Thyroid gland (tissue), 4 donors: ENCODE measurements at places on chromosomes 6 and 20. TPM values are rescaled to one million over a fixed set of nuclear protein-coding genes. Genes with fewer than 3 reads are reported as not detected.
A peak's percentile ranks its signal among the peaks of the same experiment; 100 is the strongest.

- peaks cover 6% of the 10 kb centered on the region for H3K4me1 ChIP-seq
- DNase-seq = no peak
- H3K27ac ChIP-seq = peak overlapping the region; percentile 63
- no peak overlapping the region for H3K4me3 ChIP-seq
- no peaks in the 10 kb centered on the region for H3K36me3 ChIP-seq
These were observed 81.6 kb downstream of the PSMG4 start for GRCh38 chr6:3340358-3340802.

GRCh38 chr6:84774157-84774984 lies 10.0 kb upstream of the TBX18 start:
- peaks cover 20% of the 10 kb centered on the region for H3K27me3 ChIP-seq
- no peak for DNase-seq
- H3K27ac ChIP-seq = no peak overlapping the region
- H3K4me1 ChIP-seq = peaks cover 4% of the 10 kb centered on the region

DNA sequence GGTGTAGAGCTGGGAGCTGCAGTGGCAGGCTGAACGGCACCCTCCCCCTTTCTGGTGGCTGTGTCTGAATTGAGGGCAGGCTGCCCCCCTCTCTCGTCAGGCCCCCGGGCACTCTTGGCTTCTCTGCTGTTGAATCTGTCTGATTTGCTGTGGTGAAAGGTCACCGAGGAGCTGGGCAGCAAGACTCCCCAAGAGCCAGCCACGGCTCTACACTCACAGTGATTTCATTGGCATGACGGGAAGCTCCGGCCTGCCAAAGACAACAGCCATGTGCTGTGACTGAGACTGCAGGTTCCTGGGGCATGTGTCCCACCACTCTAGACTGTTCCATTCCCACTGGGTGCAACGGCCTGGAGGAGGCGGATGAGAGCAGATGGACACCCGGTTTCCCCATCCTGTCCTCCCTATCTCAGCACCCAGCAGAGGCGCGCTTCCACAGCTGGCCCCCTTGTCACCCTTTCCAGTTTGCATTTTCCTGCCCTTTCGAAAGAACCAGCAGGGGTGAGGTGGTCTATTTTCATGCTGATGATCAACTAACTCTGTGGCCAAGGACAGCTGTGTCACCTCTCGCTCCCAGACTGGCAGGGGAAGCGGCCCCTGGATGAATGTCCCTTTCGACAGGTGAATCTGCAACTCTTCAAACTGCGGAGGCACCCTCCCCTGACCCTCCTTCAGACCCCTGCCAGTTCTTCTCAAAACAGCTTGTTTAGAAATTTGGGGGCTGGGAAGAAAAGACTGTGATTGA lies 2.2 kb downstream of the APCDD1L start:
- no peaks in the 10 kb centered on the region for H3K4me1 ChIP-seq
- no peak overlapping the region for H3K4me3 ChIP-seq
- H3K36me3 ChIP-seq = no peaks in the 10 kb centered on the region
- no peak overlapping the region for H3K27ac ChIP-seq
- DNase-seq = peak; percentile 14
- H3K27me3 ChIP-seq = peaks cover 3% of the 10 kb centered on the region

DNA sequence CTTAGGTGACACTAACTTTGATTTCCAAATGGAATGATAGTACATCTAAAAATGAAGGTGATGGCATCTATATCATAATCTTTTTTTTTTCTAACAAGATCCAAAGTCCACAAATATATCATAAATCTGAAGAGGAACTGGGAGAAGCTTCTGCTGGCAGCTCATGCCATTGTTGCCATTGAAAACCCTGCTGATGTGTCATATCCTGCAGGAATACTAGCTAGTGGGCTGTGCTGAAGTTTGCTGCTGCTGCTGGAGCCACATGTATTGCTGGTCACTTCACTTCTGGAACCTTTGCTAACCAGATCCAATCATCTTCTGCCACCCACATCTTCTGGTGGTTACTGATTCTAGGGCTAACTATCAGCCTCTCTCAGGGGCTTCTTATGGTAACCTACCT lies 27.4 kb upstream of the KHDC1 start:
- no peak overlapping the region for H3K4me3 ChIP-seq
- DNase-seq = no peak

GRCh38 chr6:72703093-72703492 lies 81.2 kb downstream of the KCNQ5 start:
- H3K27ac ChIP-seq = no peak overlapping the region
- no peak for DNase-seq
- no peaks in the 10 kb centered on the region for H3K36me3 ChIP-seq
- no peaks in the 10 kb centered on the region for H3K27me3 ChIP-seq

- no peak for DNase-seq
- H3K27ac ChIP-seq = no peak overlapping the region
- H3K4me3 ChIP-seq = no peak overlapping the region
- no peaks in the 10 kb centered on the region for H3K36me3 ChIP-seq
- H3K4me1 ChIP-seq = peaks cover 3% of the 10 kb centered on the region
These were observed 59.5 kb upstream of the AGPAT4 start for GRCh38 chr6:161333410-161333809.

- H3K4me3 ChIP-seq = no peak overlapping the region
- H3K4me1 ChIP-seq = no peaks in the 10 kb centered on the region
- no peaks in the 10 kb centered on the region for H3K27me3 ChIP-seq
- no peak for DNase-seq
- H3K36me3 ChIP-seq = no peaks in the 10 kb centered on the region
- H3K27ac ChIP-seq = no peak overlapping the region
These were observed 280.2 kb downstream of the COL12A1 start for GRCh38 chr6:74925683-74926082.

GRCh38 chr6:160275511-160276003 lies 16.9 kb upstream of the SLC22A2 start:
- H3K4me3 ChIP-seq = no peak overlapping the region
- H3K36me3 ChIP-seq = no peaks in the 10 kb centered on the region
- H3K27ac ChIP-seq = no peak overlapping the region
- no peaks in the 10 kb centered on the region for H3K4me1 ChIP-seq

DNA sequence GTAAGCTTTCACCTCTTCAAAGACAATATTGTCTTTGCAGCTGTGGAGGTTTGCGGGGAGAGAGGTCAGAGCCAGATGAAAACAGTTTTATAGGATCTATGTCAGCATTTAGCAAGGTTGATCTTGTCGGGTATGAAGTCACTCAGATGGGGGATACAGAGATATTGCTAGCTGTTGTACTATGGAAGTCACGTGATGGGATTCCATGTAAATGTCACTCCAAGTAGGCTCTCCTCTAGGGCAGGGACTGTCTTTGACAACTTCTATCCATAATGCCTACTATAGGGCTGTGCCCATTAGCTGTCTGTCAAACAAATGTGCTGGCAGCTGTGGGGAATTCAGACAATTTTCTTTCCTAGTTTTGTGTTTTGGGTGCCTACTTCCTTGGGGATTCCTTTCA lies 54.8 kb downstream of the HECA start:
- peaks cover 3% of the 10 kb centered on the region for H3K4me1 ChIP-seq
- no peak overlapping the region for H3K27ac ChIP-seq
- no peak overlapping the region for H3K4me3 ChIP-seq

DNA sequence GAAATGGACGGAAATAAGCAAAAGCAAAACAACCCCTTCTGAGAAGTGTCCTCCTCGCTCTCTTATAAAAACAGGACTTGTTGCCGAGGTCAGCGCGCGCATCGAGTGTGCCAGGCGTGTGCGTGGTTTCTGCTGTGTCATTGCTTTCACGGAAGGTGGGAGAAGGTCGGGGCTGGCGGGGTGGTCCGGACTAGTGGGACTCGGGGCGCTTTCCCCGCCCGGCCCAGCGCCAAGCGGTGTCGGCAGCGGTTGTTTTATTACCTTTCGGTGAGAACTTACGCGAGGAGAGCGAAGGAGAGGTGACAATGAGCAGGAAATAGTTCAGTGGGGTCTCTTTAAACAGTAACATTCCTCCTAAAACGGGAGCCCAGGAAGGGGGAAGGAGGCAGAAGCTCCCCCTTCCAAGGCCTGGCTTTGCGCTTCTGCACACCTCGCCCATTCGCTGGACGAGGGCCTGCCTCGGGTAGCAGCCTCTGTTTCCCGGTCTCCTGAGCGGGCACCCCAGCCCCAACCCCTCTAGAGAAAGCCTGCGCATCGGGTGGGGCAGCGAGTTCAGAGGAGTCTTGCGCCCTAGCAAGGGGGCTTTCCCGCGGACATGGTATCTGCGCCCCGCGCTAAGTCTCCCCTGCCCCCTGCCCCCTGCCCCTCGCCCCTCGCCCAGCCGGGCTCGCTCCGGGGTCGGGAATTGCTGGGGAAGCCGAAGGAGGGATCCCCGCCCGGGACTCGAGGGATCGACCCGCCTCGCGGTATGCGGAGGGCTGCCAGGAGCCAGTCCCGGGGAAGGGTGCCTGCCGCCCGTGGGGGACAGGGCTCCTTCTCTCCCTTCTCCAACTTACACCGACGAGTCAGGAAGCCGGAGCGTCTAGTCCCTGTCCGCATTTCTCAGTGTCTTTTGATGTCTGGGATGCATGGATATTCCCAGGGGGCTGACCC lies 1.2 kb upstream of the TBXT start:
- H3K4me1 ChIP-seq = peaks cover 37% of the 10 kb centered on the region
- H3K27ac ChIP-seq = no peak overlapping the region
- H3K4me3 ChIP-seq = no peak overlapping the region
- DNase-seq = peak; percentile 23

GRCh38 chr6:137876547-137876946 lies 9.5 kb downstream of the TNFAIP3 start:
- H3K27me3 ChIP-seq = no peaks in the 10 kb centered on the region
- no peak overlapping the region for H3K27ac ChIP-seq
- peaks cover 27% of the 10 kb centered on the region for H3K36me3 ChIP-seq
- peaks cover 40% of the 10 kb centered on the region for H3K4me1 ChIP-seq
- H3K4me3 ChIP-seq = no peak overlapping the region

- no peaks in the 10 kb centered on the region for H3K27me3 ChIP-seq
- DNase-seq = no peak
- peaks cover 19% of the 10 kb centered on the region for H3K36me3 ChIP-seq
- H3K4me3 ChIP-seq = no peak overlapping the region
- H3K4me1 ChIP-seq = peaks cover 31% of the 10 kb centered on the region
These were observed 5.3 kb downstream of the ZBTB24 start for GRCh38 chr6:109477725-109478124.

GRCh38 chr20:48658505-48658904 lies 169.3 kb downstream of the PREX1 start:
- no peak overlapping the region for H3K27ac ChIP-seq
- no peaks in the 10 kb centered on the region for H3K27me3 ChIP-seq
- H3K4me1 ChIP-seq = no peaks in the 10 kb centered on the region

The PRSS16 gene
- 32.0 TPM for total RNA-seq

The CRISP1 gene
- not detected for total RNA-seq

The COL9A3 gene
- 93.9 TPM for total RNA-seq

The RNF182 gene
- 1.3 TPM for total RNA-seq

The NKX2-2 gene
- total RNA-seq = 0.42 TPM

The BPIFB1 gene
- total RNA-seq = not detected

The RPS6KA2 gene
- total RNA-seq = 64.9 TPM
